SW 1271 (cell line): ENCODE measurements at places on chromosomes 6 and 20.

- no peak for DNase-seq
Observed at GRCh38 chr6:7671581-7671980, 54.3 kb upstream of the BMP6 start.

- no peak for DNase-seq
Observed at GRCh38 chr6:106751501-106752252, 122.3 kb downstream of the QRSL1 start.

DNA sequence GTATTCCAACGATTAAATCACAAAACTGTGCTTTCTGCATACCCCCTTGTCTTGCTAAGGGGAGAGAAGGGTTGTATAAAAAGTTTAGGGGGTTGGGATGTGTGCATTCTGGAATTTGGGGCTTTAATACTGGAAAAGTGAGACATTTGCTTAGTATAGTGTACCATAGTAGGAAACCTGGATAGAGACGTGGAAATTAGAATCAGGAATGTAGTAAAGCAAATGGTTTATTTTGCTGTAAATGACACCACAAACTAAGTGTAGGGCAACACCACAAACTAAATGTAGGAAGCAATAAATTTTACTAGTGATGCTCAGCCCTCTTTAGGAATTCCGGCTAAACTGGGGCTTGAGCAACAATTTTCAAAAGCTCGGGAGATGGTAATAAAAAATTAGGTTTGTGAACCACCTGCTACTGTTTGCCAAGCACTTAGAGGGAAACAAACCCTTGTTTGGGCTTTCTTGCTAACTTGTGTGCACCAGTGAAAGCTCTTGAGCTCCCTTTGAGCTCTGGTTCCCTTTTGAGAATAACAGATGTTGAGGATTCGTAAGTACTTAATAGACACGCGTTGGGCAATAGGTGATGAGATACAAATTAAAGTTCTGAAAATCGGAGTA is 13.8 kb downstream of the BRD2 start:
- no peak for DNase-seq

DNA sequence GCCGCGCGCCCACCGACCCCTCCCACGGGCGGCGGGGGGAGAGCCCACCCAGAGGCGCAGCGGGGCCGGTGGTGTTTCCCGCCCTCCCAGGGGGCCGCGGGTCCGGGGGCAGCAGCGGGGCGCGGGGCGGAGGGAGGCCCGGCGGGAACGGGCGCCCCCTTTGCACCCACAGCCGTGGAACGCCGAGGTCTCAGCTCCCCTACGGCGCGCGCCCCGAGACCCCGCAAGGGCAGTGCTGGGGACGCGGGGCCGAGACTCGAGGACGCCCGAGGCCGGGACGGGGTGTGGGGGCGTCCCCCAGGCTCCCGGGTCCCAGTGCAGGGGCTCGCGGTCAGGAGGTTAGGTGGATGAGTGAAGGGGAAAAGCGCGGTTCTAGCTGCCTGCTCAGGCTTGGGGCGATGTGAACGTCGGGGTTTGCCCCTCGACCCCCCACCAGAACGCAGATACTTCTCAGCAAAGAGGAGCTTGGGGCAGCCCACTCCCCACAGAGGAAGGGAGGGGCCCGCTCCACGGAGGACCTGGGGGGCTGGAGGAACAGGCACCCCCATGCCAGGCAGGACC is 65.5 kb upstream of the BHLHE23 start:
- no peak for DNase-seq

DNA sequence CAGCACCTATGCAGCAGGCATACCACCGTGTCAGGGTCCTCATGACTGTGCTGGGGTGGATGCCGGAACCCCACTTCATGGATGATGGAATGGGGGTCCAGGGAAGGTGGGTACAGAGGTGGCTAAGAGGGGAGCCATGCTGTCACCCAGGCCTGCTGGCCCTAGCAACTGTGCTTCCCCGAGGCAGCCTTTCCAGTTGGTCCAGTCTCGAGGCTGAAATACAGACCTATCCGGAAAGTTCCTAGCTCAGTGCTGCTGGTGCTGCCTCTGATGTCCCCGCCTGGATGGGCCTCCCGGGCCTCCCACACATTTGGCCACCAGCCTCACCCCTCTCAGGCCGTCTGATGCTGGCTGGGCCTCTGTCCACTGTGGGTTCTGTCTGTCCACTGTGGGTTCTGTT is 17.4 kb downstream of the SIRPA start:
- no peak for DNase-seq

DNA sequence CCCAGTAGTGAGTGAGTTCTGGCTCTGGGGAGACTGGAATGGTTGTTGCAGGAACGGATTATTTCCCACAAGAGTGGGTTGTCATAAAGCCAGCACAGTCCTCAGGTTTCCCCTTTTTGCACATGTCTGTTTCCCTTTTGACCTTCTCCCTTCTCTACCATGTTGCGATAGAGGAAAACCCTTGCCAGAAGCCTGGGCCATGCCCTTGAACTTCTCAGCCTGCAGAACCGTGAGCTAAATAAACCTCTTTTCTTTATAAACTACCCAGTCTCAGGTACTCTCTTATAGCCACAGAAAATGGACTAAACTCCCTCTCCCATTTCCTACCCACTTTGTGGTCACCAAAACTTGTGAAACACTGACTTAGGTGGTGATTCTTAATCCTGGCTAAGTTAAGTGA is 7.2 kb upstream of the PPP1R16B start:
- no peak for DNase-seq

- no peak for DNase-seq
Observed at GRCh38 chr20:59776626-59777330, 156.7 kb downstream of the SYCP2 start.

DNA sequence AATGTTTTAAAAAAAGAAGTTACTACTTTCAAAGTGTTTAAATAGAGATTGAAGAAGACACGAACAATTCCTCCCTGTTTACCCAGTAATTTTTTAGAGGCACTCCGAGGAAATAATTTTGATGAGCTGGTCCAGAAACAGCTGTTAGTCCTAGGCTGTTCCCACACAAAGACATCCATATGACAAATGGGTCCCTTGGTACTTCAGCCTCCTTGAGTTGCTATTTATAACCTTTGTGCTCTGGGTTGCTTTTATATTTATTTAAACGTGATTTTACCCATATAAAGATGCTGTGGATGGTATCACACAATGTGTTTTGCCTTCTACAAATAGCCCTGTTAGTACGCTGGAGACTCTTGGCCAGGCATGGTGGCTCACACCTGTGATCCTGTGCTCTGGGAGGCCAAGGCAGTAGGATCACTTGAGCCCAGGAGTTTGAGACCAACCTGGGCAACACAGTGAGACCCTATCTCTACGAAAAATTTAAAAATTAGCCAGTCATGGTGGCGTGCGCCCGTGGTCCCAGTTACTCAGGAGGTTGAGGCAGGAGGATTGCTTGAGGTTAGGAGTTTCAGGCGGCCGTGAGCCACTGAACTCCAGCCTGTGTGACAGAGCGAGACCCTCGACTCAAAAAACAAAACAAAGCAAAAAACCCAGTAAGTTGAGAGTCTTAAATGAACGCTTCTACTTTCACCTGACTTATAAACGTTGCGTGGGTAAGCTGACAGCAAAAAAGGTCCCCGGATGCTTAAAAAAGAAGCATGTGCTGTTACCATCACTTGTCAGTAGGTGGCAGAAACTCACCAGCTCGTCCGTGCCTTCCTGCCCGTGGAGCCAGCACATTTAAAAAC is 56.9 kb upstream of the ARMH2 start:
- DNase-seq: peak; percentile 80

DNA sequence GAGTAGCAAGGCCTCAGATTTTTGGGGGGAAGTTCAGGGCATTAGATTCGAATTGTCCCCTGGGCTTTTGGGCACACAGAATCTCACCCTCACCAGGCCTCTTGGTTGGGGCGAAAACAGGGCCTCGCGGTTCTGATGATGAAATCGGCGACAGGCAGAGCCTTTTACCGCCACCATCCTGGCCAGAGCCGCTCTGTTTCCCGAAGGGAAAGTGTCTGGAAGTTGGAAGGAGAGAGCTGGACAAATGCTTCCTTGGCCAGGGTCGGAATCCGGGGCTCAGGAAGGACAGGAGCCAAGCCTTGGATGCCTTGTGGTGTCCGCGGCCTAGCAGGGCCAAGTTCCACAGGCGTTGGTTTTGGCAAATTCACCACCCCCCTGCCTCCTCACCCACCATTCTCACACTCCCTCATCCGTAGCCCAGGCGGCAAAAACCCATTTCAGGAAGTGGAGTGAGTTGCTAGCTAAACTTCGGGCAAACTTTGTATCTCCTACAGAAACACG is 3.5 kb upstream of the TFAP2A start:
- no peak for DNase-seq

DNA sequence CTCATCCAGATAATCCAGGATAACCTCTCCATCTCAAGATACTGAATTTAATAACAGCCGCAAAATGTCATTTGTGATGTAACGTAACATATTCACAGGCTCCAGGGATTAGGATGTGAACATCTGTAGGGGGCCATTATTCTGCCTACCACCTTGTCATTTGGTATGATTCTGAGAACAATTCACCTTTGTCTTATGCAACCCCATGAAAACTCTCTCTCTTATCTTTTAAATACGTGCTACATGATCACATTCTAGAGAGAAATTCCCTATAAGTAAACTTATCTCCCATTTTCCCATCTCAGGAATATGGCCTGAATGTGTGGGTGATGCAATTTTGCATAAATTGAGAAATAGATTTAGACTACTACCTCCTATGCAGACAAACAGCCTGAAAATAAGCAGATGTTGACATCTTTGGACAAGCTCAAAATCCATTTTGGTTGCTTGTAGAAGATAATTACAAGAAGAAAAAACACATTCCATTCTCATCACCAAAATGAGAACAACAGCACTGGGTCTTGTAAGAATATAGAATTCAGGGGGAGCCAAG is 255.4 kb upstream of the STXBP5 start:
- DNase-seq: no peak

- DNase-seq: no peak
Observed at GRCh38 chr6:56739836-56740815, 97.4 kb upstream of the DST start.

- peak; percentile 77 for DNase-seq
Observed at GRCh38 chr6:6686748-6687601, 98.5 kb downstream of the LY86 start.

- no peak for DNase-seq
Observed at GRCh38 chr20:49964964-49965780, 17.6 kb upstream of the SNAI1 start.

GRCh38 chr6:88167352-88167937 is 1.3 kb upstream of the CNR1 start:
- no peak for DNase-seq

DNA sequence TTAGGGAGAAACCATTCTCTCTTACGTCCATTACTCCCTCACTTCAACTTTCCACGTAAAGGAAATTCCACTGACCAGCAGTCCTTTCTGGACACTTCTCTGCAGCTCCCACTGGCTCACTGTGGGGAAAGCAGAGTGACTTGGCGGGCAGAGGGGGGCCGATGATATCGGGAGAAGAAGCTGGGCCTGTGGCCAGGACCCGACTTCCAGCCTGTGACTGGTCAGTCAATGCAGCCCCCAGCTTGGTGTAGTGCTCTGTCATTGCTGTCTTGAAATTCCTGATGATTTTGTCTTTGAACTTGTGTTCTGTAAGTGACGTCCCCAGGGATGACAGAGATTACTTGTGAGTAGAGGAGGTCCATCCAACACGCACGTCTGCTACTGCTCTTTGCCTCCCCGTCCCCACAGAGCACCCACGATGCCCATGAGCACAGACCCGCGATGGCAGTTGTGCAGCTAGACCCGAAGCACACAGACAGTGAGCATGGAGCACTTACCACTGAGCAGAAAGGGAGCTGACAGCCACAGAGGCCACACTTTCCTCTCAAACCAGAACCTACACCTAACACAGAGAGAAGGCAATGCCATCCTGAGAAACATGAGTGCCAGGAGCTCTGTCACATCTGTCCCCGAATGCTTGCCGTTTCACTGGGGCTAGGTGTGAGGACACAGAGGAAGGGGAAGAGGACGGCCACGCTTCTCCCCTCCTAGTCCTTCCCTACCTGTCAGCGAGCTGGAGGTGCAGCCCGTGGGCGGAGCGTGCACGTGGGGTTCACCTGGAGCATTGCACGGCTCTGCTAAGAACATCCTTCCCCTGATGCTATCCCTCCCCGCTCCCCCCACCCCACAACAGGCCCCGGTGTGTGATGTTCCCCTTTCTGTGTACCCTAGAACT is 25.7 kb downstream of the DACT2 start:
- DNase-seq: no peak

DNA sequence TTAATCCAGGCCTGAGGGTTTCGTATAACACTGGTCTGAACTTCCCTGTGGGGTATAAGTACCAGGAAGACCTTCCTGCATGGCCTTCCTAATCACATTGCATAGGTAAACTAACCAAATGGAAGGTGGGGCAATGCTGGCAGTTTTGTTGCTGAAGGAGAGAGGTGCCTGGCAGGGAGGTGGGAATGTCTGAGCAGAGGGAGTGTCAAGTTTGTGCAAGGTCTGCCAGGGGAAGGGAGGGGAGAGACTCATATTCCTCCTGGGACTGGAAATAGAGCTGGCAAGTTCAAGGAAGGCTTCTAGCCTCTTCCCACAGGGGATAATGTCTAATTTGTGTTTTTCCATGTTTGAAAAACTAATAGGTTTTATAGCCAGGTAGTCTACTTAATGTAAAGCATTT is 70.6 kb downstream of the HDDC2 start:
- no peak for DNase-seq

DNA sequence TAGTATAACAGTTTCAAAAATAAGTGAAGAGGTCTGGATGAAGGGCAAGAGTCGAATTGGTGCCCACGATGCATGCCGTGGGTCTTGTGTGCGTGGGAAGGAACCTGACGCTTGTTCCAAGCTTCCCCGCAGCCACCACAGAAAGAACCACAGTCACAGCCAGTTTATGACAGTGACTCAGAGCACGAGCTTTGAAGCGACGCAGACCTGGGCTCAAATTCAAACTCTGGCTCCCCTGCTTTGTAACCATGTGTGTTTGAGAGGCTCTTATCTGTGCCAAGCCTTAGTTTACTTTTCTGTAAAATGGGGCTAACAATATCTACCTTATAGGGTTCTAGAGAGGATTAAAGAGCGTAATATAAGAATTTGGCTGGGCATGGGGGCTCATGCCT is 65.5 kb downstream of the SYNJ2 start:
- no peak for DNase-seq

DNA sequence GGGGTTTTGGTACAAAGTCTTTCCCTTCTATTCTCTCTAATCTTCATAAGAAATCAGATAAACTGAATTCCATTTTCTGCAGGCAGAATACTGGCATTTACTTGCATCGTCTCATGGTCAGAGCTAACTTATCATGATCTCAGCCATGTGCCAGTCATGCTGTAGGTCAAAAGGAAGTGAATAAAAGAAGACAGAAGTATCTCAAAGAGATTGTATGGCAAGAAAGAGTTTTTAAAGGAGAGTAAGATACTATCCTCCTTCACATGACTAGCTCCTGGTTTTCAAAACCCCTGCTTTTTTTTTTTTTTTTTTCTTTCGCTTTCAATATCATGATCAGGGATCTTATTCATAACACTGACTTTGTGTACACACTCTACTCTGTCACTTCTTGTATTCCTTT is 398.3 kb downstream of the C6orf118 start:
- no peak for DNase-seq

- no peak for DNase-seq
Observed at GRCh38 chr6:156884306-156884705, 107.1 kb downstream of the ARID1B start.

DNA sequence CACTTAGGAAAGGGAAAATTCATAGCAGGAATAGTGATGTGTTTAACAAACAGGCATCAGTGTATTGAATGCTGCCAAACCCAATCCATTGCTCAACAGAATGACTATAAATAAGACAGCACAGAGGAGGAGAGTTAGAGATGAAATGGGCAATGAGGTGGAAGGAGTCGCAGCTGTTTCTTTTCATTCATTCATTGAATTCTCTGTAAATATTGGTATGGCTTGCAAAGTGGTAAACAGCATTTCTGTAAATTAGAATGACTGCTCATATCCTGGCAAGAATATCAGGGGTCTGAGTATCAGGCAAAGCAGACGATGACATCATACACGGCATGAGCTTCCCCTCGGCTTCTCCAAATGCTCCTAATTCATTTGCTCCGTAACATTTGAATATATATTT is 703.6 kb upstream of the SLC35B3 start:
- no peak for DNase-seq
